EH (cell line): ENCODE measurements at places on chromosomes 3 and 15.

DNA sequence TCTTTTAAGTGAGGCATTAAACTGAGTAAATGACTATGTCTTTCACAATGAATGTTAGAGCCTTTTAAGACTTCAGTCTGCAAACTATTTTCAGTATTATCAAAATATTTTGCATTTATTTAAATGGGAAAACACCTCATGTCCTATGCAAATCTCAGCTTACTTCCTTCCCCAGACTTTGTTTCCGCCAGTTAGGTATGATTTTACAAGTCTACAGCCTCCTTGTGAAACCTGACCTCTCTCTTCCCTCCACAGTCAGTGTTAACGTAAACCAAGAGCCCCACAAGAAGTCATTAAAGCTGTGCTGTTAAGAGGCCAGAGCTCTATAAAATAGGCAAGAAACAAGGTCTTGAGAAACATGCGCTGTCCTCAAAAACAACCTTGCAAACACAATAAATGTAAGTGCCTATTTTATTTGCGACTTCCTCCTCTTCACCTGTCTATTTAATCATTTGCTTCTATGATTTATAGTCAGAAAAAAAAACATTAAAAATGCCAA lies 48.3 kb downstream of the PRTG start:
- DNase-seq = peak; percentile 14

DNA sequence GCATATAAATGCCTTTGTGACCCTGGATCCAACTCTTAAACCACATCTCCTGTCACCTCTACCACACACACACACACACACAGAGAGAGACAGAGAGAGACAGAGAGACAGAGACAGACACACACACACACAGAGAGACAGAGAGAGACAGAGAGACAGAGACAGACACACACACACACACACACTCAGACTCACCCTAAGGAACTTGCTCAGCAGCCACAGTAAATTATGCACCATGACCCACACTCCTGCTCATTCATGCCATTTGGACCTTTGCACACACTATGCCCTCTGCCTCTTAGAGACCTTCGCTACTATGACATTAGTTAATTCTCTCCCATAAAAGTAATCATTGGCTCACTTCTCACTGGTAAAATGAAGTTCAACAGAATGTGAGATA lies 275.7 kb downstream of the ADAMTSL3 start:
- DNase-seq = no peak

GRCh38 chr3:178545337-178545736 lies 9.1 kb downstream of the KCNMB2 start:
- no peak for DNase-seq

DNA sequence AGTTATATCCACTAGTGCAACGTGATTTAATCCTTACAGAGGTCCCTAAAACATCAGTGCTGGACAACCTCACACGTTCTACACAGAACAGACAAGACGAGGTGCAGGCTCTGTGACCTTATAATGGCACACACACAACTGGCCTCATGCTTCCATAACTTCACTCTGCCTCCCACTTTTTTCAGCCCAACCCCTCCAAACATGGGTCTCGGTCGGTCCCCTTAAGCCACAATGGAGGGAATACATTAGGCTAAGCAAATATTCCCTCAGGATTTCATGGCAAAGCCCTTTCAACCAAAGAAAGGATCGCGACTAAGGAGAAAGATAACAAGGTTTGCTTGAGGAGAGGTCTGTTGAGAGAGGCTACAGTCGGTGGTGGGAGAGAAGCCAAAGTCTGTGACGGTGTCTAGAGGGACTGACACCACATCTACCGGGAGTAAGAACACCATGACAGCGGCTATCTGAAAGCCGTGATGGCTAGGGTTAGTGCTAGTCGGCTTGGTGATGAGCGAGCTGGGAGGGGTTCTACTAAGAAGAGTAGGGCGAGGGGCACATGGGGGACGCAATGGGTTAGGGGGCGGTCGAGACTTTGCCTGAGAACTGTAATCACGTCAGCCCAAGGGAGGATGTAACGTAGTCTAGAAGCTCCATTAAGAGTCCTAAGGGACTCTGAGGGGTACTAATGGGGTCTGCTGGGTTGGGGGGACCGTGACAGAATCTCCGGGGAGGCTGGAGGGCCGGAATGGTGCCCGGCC lies 1.0 kb downstream of the MYO9A start:
- peak; percentile 46 for DNase-seq

DNA sequence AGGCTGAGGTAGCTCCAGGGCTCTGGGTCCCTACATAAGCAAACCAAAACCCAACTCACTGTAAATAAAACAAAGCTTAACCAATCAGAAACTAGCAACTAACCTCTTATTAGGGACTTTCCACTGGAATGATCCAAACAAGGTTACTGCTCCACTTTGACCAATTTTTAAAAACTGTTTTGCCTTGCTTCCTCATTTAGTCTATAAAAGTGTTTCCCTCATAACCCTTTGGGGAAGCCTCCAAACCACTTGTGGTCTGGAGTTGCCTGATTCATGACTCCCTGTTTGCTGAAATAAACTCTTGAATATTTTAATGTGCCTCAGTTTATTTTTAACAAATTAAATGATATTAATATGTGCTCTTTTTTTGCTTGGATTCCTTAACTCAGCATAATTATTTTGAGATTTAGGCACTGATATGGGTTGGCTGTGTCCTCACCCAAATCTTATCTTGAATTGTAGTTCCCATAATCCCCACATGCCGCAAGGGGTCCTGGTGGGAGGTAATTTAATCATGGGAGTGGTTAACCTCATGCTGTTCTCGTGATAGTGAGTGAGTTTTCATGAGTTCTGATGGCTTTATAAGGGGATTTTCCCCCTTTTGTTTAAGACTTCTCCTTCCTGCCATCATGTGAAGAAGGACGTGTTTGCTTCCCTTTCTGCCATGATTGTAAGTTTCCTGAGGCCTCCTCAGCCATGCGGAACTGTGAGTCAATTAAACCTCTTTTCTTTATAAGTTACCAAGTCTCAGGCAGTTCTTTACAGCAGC lies 90.6 kb downstream of the CD200R1L start:
- peak; percentile 35 for DNase-seq

DNA sequence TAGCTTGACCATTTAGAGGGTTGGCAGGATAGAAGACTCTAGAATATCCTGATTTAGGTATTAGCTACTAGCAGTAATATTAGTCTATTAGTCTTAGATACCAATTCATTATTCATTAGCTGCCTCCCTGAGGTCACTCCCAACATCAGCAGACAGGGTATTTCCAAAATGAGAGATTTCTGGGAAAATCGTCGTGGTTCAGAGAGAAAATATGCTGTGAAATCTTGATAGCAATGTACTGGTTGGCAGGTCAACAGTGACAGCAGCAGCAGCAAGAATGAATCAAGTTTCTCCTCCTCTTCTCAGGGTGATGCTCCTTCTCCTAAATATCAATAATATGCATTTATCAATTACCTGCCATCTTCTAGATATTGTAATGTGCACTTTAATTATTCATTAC lies 41.3 kb upstream of the ROBO1 start:
- DNase-seq = no peak

GRCh38 chr15:67185621-67186225 lies 68.7 kb downstream of the AAGAB start:
- peak; percentile 76 for DNase-seq

- peak; percentile 35 for DNase-seq
These were observed 921 bp downstream of the LMLN start for GRCh38 chr3:197960694-197961581.

- no peak for DNase-seq
These were observed 10.1 kb downstream of the TMC3 start for GRCh38 chr15:81363718-81364500.

- no peak for DNase-seq
These were observed 11.1 kb upstream of the SELENOK start for GRCh38 chr3:53902711-53903110.
